ENCODE measurements at places on chromosomes 11 and 22.
A peak's percentile ranks its signal among the peaks of the same experiment; 100 is the strongest.

DNA sequence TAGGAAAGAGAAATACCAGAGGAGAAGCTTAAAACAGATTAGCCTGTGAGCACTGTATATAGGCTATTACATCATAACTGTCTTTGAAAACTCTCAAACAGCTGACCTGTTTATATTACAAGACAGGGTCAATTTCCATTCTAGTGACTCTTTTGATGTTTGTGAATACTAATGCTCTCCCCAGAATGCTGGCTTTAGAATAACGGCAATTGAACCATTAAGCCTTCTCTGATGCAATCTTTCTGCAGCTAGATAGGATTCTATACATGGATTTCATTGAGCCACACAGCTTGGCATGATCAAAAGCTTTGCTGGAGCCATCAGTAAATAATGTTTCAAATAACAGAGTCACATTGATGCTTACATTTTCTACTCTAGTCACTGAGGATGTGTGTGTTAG lies 122.7 kb upstream of the FAT3 start:
- DNase-seq: no peak

- DNase-seq: no peak
Observed at GRCh38 chr11:64800303-64801157, 2.5 kb downstream of the MAP4K2 start.

DNA sequence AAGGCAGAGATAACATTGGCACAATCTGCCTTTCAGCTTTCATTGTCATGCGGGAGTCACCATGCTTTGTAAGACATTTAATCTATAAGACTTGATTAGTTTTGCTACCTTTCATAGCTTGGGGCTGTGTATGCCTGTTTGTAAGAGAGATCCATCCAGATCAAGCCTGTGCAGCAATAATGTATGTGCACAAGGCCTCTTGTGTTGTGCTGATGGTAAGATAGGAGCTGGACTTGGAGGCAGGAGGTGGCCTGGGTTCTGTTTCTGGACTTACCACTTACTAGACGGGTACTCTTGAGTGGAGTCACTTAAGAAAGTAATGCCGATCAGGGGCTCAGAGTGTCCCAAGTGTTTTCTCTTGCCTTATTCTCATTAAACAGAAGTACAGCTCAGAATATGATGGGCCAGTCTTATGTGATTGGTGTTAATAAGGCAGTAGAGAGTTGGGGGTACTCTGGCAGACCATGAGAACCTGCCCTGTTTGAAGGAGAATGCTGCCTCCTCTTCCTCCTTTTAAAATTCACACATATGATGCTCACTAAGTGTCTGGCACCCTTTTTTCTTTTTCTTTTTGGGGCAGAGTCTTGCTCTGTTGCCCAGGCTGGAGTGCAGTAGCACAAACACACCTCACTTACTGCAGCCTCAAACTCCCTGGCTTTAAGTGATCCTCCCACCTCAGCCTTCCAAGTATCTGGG lies 30.9 kb downstream of the PTPRJ start:
- DNase-seq: no peak

DNA sequence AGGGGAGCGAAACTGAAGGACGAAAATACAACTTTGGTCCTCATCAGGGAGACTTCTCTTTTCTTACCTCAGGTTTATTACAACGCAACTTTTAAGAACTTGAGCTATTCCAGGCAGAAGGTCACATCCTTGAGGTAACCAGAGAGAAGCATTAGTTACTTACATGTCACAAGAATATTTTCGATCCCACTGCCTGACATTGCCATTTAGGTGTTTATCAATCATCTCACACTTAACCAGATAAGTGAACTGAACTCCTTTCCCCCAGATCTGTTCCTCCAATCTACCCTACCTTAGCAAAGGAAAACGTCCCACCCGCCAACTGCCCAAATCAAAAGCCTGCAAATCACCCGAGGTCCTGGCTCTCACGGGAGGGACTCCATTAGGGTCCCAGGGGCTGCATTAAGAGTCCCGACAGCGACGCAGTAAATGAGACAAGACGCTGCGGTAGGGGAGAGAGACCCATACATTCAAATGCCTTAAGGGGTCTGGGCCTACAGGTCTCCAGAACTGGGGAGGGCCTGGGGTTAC lies 734 bp downstream of the ZNF280B start:
- no peak for DNase-seq

- DNase-seq: no peak
Observed at GRCh38 chr22:32119568-32120235, 39.4 kb downstream of the C22orf42 start.

DNA sequence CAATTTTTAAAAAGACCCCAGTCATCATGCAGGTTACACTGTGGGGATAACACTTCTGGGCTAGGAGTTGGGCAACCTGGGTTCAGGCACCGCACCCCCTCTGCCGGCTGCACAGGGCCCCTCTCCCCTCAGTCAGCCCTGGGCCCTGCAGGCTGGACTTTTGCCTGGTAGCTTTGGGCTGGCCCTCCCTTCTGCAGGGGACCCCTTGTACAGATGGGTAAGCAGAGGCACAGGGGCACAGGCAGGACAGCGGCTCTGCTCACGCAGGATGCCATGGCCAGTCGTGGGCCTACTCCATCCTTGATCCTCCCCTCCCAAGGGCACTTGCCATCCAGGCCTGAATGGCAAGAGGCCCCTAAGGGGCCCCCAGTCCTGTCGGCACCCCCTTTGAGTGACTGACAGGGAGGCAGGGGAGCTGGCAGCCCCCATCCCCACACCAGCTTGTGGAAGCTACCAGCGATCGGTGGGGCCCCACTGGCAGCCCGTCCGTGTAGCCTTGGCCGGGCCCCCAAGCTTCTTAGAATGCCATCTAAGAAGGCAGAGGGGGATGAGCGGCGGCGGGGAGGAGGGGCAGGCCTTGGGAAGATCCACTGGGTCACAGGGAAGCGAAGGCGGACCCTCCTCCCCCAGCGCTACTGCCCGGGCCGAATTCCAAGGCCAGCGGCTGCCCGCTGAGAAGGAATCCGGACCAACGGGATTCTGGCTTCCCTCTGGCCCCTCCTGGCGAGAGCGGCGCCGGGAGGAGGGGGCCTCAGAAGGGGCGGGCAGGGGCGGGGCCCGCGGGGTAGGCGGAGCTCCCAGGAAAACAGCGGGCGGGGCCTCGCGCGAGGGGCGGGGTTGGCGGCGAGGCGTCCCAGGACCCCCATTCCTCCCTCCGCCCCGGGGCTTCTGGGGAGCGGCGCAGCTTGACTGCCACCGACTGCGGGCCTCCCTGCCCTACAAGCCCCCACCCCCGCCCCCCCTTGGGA lies 6.8 kb upstream of the CHKA start:
- DNase-seq: no peak

DNA sequence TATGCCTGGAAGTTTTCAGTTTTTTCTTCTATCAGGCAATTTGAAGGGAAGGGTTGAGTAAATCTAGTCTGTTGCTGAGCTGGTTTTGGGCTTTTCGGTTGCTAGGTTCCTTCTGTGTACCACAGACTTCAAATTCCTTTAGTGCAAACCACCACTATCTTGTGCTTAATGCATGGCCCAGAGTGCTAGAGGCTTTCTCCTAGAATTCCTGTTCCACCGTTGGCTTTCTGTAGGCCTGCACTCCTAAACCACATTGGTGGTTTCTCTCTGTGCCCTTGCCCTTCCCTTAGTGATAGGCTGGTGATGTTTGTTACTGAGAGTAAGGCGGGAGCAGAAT lies 47.1 kb upstream of the CTSC start:
- no peak for DNase-seq

GRCh38 chr22:36514766-36515165 lies 7.9 kb upstream of the FOXRED2 start:
- no peak for DNase-seq

GRCh38 chr22:49152127-49152938 lies 675.3 kb downstream of the BRD1 start:
- DNase-seq: no peak

- no peak for DNase-seq
Observed at GRCh38 chr22:27409299-27409698, 392.3 kb downstream of the MN1 start.

DNA sequence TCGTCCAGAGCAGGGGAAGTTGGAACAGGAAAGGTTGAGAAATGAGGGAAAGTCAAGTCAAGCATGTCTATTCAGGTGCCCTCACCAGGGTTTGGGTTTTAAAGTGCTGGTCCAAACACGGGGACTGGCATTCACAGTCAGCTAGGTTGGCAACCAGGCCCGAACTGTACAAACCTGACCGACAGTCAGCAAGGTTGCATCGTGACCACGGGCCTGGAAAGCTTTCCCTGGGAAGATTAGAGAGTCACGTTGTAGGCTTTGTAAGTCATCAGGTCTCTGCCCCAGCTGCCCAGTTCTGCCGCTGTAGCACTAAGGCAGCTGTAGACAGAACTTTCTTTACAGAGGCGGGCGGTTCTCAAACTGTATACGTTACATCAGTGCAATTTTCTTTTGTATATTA lies 7.4 kb downstream of the KRTAP5-10 start:
- DNase-seq: no peak

DNA sequence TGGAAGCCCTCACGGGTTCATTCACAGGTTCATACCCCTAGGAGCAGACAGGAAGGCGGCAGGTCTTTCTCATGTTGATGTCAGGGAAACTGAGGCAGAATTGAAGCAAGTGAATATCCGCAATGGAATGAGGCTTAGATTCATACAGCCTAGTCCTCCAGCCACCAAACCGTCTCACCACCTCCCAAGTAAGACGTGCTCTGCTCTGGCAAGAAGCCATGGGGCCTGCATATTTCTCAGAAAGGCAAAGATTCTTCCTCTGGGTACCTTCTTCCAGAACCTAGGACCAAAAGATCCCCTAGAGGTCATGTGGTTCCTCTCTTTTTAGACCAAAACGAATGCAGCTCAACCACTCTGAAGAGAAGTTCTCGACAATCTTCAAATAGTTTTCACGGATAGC lies 1.7 kb downstream of the AP1B1 start:
- no peak for DNase-seq

DNA sequence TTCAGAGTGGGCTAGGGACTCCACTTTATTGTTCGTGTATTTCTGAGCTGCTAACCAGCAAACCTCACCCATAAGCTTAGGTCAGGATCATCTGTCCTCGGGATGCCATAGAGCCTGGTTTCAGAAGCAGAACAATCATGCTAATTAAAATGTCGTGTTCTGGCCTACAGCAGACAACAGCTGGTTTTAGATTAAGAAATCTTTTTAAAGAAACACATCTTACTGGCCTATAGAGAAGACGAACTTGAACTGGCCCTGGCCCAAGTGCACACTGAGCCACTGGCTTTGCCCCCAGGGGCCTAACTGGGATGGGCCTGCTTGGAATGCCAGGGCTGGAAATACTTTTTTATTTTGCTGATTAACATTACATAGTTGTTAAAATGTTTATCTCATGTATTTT lies 63.2 kb downstream of the ALX4 start:
- DNase-seq: no peak

GRCh38 chr22:29621761-29622526 lies 18.5 kb downstream of the NF2 start:
- DNase-seq: no peak

- DNase-seq: no peak
Observed at GRCh38 chr11:680970-681369, 14.1 kb downstream of the DEAF1 start.

DNA sequence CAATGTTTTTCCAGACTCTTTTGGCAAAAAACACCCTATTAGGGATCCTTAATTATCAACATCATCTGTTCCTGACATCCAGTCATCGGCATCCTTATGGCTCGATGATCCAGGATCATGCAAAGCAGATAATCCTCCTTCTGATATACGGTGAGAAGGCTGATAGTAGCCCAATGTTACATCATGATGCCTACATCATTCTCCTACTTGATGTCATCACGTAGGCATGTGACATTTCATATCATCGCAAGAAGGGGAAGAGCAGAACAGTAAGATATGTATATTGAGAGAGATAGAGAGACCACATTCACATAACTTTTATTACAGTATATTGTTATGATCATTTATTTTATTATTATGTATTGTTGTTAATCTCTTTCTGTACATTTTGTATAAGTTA lies 168.6 kb downstream of the ADAMTS15 start:
- DNase-seq: no peak

DNA sequence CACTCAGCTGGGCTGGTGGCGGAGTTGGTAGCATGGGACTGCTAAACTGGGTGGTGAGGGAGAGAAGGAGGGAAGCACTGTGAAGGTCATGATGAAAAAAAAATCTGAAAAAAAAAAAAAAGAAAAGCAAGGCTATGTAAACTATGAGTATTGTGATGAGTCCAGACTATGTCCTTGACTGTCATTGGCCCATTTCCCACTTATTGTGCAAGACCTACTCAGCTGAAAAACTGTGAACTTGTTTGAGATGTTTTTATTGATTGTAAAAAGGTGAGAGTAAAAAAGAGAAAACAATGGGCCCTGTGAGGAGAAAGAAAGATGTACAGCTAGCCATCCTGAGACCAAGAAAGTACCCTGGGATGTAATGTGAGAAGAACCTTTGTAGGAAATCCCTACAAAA lies 798.4 kb upstream of the TENM4 start:
- no peak for DNase-seq

- no peak for DNase-seq
Observed at GRCh38 chr11:44926036-44926435, 24.6 kb downstream of the TP53I11 start.

GRCh38 chr11:10793470-10794255 lies 15.1 kb downstream of the EIF4G2 start:
- DNase-seq: no peak

DNA sequence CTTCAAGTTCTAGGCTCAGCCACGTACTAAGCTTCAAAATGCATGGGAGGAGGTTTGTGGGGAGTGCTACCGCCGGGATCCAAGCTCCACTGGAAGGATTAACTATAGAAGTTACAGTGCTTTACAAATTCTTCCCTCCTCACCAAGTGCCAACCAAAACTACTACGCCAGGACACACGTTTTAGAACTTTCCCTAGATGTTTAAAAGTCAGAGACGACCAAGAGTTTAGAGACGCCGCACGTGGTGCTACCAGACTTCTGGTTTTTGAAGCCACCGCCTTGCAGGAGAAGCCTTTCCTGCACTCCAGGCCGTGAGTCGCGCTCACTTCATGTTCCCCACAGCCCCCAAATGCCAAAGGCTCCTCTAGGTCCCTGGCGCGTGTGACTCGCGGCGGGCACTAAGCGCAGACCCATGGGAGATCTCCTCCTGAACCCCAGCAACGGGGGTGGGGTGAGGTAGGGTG lies 734 bp downstream of the SNU13 start:
- DNase-seq: peak; percentile 12

- DNase-seq: no peak
Observed at GRCh38 chr22:35630387-35630793, 13.3 kb upstream of the MB start.

DNA sequence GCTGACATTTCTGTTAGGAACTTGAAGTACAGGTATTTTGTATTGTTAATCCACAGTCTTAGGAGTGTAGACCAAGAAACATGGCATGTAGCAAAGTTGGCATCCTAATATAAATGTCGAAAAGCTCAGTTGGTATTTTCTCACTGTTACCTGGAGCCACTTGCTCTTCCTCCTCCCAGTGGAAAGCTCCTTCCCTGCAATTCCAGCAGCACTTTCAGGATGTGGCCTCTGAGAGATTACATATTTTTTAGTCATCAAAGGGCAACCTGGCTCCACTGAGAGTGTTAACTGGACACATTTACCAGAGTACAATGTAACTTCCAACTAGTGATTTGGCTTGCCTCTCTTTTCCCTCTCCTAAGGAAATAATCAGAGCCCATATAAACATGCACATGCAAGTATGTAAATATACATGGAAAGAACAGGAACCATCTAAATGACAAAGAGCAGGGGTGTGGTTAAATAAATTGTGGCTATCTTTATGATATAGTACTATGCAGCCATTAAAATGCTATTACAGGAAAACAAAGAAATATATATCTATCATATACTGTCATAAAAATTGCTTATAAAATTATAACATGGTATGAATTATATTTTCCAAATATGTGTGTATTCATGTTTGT lies 14.3 kb upstream of the EED start:
- no peak for DNase-seq

- no peak for DNase-seq
Observed at GRCh38 chr11:11583801-11584529, 37.8 kb downstream of the GALNT18 start.

Measured in NCI-H1092 treated with DMSO at 0.1 percent for 48 hours (cell line).